ENCODE measurements at places on chromosomes 1 and 21. TPM values are rescaled to one million over a fixed set of nuclear protein-coding genes. Genes with fewer than 3 reads are reported as not detected.

DNA sequence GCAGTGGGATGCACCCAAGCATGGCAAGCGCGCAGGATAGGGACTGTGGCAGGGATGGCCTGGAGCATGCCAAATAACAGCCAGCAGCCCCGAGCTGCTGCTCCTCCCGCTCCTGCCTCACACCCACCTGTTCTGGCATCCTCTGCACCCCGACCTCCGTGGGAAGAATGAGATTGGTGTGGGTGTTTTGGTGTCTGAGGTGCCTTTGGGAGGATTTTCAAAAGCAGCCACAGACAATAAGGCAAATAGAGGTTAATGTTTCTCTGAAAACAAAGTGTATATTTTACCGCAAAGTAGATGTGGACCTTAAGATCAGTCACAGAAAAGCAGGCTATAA lies 35.5 kb downstream of the IGFN1 start:
- no peak for DNase-seq
- H3K4me1 ChIP-seq: no peaks in the 10 kb centered on the region
- H3K36me3 ChIP-seq: no peaks in the 10 kb centered on the region
- H3K4me3 ChIP-seq: no peak overlapping the region

CR1L gene
- total RNA-seq: 0.30 TPM

GRCh38 chr1:53255031-53255430 lies 16.7 kb upstream of the MAGOH start:
- DNase-seq: no peak
- no peaks in the 10 kb centered on the region for H3K27me3 ChIP-seq
- no peaks in the 10 kb centered on the region for H3K36me3 ChIP-seq
- H3K27ac ChIP-seq: no peak overlapping the region
- no peak overlapping the region for H3K4me3 ChIP-seq

INAVA gene
- total RNA-seq: 16.1 TPM

GRCh38 chr1:26335774-26336476 lies 18.0 kb downstream of the CRYBG2 start:
- peak overlapping the region; percentile 9 for H3K27ac ChIP-seq
- H3K36me3 ChIP-seq: no peaks in the 10 kb centered on the region
- H3K27me3 ChIP-seq: no peaks in the 10 kb centered on the region
- peaks cover 16% of the 10 kb centered on the region for H3K4me1 ChIP-seq

DNA sequence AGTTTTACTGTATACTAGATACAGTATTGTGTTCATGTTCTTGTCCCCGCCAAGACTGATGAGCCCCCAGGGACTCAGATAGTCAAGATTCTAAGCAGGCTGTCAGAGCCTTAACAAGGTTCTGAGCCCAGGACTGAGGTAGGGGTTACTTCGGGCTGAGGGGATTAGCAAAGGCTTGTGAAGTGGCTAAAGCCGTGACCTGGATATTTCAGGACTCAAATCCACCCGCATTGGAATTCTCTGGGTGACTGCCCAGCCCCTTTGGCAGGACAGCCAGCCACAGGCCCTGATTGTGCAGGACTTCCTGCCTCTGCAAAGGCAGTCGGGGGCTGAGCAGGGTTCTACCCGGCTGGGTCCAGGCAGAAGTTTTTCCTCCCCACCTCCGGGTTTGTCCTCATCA lies at the start of gene PLA2G5:
TSS of gene PLA2G5 (plus strand) at position 321 of the 400 bp plus-strand sequence. CDS start 14,637 bp downstream, outside the sequence.
- H3K27me3 ChIP-seq: no peaks in the 10 kb centered on the region
- H3K4me3 ChIP-seq: peak within 1 kb of the TSS; percentile 17
- no peaks in the 10 kb centered on the region for H3K36me3 ChIP-seq
- peak within 1 kb of the TSS; percentile 64 for H3K27ac ChIP-seq

TMEM51 gene
- total RNA-seq: 11.2 TPM

DNA sequence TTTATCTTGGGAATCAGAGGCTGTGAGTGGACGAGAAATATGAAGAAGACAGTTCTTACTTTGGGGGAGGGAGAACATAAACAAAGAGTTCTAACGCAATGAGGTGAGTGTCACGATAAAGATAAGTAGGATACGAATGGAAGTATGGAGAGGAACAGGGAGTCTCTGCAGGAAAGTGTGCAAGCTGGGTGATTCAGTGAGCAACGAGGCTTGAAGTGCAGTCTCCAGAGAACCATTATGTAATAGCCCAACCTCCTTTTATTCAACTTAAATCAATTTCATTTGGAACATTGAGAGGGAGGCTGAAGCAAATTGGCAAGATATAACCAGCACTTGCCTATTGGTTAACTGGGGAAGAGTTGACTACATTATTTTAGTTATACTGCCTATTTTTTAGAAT lies 99.3 kb upstream of the PLD5 start:
- no peak overlapping the region for H3K4me3 ChIP-seq
- no peak for DNase-seq
- H3K4me1 ChIP-seq: no peaks in the 10 kb centered on the region
- H3K27me3 ChIP-seq: no peaks in the 10 kb centered on the region
- no peaks in the 10 kb centered on the region for H3K36me3 ChIP-seq

GRCh38 chr1:199515261-199515660 lies 512.2 kb upstream of the NR5A2 start:
- H3K4me1 ChIP-seq: no peaks in the 10 kb centered on the region
- no peaks in the 10 kb centered on the region for H3K27me3 ChIP-seq
- H3K4me3 ChIP-seq: no peak overlapping the region
- no peak for DNase-seq

ETV3L gene
- not detected for total RNA-seq

- H3K4me1 ChIP-seq: peaks cover 11% of the 10 kb centered on the region
- peak overlapping the region; percentile 89 for H3K27ac ChIP-seq
- no peaks in the 10 kb centered on the region for H3K27me3 ChIP-seq
- H3K36me3 ChIP-seq: peaks cover 20% of the 10 kb centered on the region
- H3K4me3 ChIP-seq: peak overlapping the region; percentile 68
- DNase-seq: no peak
Measured at GRCh38 chr1:156591181-156591431, 470 bp upstream of the NAXE start.

DNA sequence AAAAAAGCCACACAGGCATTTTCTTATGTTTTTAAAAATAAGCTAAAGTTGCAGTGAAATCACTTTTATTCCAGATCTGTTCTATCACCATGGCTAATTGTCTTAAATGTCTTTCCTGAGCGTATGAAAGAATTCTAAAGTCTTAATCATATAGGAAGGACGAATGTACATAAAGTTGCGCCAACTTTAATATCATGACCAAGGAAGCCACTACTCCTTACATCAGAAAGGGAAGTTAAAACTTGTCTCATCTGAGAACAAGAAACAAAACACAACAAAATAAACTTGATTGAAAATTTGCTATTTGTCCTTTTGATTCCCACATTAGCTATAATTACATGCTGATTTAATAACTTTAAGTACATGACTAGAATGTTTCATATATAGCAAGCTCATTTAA lies 26.5 kb downstream of the CNIH4 start:
- no peak overlapping the region for H3K27ac ChIP-seq
- H3K4me3 ChIP-seq: no peak overlapping the region
- H3K27me3 ChIP-seq: no peaks in the 10 kb centered on the region
- H3K4me1 ChIP-seq: peaks cover 4% of the 10 kb centered on the region
- peaks cover 8% of the 10 kb centered on the region for H3K36me3 ChIP-seq
- DNase-seq: no peak

GRCh38 chr1:231049121-231049979 lies 9.3 kb upstream of the FAM89A start:
- DNase-seq: peak; percentile 42
- no peak overlapping the region for H3K27ac ChIP-seq
- H3K36me3 ChIP-seq: no peaks in the 10 kb centered on the region
- H3K4me3 ChIP-seq: no peak overlapping the region
- no peaks in the 10 kb centered on the region for H3K27me3 ChIP-seq
- peaks cover 15% of the 10 kb centered on the region for H3K4me1 ChIP-seq

E2F2 gene
- total RNA-seq: 1.1 TPM

DNA sequence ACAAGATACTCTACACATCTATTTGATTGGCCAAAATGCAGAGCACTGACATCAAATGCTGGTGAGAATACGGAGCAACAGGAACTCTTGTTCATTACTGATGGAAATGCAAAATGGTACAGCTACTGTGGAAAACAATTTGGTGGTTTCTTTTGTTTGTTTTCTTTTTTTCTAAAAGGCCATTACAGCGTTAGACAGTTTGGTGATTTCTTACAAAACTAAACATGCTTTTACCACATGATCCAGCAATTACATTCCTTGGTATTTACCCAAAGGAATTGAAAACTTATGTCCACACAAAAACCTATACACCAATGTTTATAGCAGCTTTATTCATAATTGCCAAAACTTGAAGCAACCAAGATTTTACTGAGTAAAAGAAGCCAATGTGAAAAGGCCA lies 66.4 kb upstream of the FBXO28 start:
- no peak overlapping the region for H3K4me3 ChIP-seq
- no peak overlapping the region for H3K27ac ChIP-seq
- no peak for DNase-seq
- H3K4me1 ChIP-seq: no peaks in the 10 kb centered on the region
- H3K27me3 ChIP-seq: no peaks in the 10 kb centered on the region

- no peak overlapping the region for H3K4me3 ChIP-seq
- no peaks in the 10 kb centered on the region for H3K27me3 ChIP-seq
- no peak for DNase-seq
- no peaks in the 10 kb centered on the region for H3K36me3 ChIP-seq
- H3K4me1 ChIP-seq: peaks cover 3% of the 10 kb centered on the region
Measured at GRCh38 chr1:50369830-50370229, 53.4 kb downstream of the DMRTA2 start.

DNA sequence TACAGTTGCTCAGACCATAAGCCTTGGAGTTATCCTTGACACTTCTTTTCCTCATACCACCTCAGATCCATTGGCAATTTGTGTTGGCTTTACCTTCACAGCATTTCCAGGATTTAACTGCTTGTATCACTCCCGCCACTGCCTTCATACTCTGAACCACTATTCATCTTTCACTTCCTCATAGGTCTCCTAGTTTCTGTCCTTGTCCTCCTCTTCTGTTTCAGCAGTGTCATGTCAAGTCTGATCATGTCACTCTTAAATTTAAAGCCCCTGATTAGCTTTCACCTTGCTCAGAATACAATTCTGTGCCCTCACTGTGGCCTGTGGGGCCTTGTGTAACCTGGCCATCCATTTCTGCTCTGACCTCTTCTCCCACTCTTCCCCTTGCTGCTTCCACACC lies 34.7 kb upstream of the C1orf115 start:
- H3K4me1 ChIP-seq: no peaks in the 10 kb centered on the region
- no peak for DNase-seq
- H3K27ac ChIP-seq: no peak overlapping the region
- no peak overlapping the region for H3K4me3 ChIP-seq
- no peaks in the 10 kb centered on the region for H3K27me3 ChIP-seq

GRCh38 chr1:4510276-4510691 lies 144.1 kb upstream of the AJAP1 start:
- no peaks in the 10 kb centered on the region for H3K4me1 ChIP-seq
- H3K27ac ChIP-seq: no peak overlapping the region
- H3K4me3 ChIP-seq: no peak overlapping the region
- DNase-seq: no peak

GRCh38 chr1:116733476-116734365 lies 20.5 kb upstream of the CD2 start:
- no peak for DNase-seq
- H3K36me3 ChIP-seq: no peaks in the 10 kb centered on the region
- no peaks in the 10 kb centered on the region for H3K4me1 ChIP-seq
- H3K27me3 ChIP-seq: no peaks in the 10 kb centered on the region
- no peak overlapping the region for H3K4me3 ChIP-seq

COL16A1 gene
- total RNA-seq: 15.2 TPM

DNA sequence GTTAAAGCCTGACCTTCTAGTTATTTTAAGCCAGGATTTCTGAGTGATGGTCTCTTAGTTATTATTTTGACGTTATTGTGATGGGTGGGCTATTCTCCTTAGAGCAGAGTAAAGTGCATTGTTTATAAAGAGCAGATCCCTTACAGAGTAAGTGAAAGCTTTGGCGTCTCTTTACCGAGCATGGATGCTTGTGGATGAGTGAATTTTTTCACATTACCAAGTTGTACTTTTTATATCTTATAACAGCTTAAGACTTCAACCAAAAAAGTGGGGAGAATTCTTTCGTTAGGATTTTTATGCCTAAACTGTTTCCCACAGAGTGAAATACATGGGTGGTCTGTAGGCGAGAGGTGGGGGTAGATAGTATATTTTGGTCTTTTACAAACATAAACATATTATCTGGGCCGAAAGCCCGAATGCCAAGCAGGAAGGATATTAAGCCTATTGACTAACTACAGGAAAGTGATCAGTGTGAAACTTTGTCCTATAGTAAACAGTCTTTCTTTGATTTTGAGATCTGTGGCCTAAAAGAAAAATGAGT lies 279.1 kb upstream of the C1orf105 start:
- H3K36me3 ChIP-seq: no peaks in the 10 kb centered on the region
- no peak for DNase-seq
- no peaks in the 10 kb centered on the region for H3K4me1 ChIP-seq
- peak overlapping the region; percentile 9 for H3K4me3 ChIP-seq

- peaks cover 6% of the 10 kb centered on the region for H3K4me1 ChIP-seq
- no peak overlapping the region for H3K4me3 ChIP-seq
- no peaks in the 10 kb centered on the region for H3K36me3 ChIP-seq
- no peak overlapping the region for H3K27ac ChIP-seq
- peak; percentile 57 for DNase-seq
Measured at GRCh38 chr1:229127301-229127700, 143.6 kb upstream of the RAB4A start.

DNA sequence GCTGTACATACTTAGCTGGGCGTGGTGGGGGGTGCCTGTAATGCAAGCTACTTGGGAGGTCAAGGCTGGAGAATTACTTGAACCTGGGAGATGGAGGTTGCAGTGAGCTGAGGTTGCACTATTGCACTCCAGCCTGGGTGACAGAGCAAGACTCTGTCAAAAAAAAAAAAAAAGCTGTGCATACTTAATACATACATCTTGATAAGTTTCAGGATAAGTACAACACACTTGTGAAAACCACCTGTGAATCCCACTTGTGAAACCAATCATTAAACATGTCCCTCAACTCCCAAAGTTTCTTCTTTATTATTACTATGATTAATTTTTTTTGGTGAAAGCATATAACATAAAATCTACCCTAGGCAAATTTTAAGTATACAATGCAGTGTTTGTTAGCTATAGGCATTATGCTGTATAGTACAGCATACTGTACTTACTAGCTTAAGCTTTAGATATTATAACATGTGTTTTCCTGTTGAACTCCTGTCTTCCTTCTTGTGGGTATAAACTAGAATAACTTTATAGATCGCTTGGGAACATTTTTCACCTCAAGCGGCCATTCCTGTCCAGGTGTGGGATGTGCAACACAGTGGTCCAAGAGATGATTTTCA lies 41.4 kb downstream of the DISC1 start:
- H3K4me3 ChIP-seq: no peak overlapping the region
- no peaks in the 10 kb centered on the region for H3K27me3 ChIP-seq
- no peaks in the 10 kb centered on the region for H3K36me3 ChIP-seq
- DNase-seq: no peak
- H3K27ac ChIP-seq: no peak overlapping the region

RHBDL2 gene
- 7.8 TPM for total RNA-seq

ASTN1 gene
- not detected for total RNA-seq

DNA sequence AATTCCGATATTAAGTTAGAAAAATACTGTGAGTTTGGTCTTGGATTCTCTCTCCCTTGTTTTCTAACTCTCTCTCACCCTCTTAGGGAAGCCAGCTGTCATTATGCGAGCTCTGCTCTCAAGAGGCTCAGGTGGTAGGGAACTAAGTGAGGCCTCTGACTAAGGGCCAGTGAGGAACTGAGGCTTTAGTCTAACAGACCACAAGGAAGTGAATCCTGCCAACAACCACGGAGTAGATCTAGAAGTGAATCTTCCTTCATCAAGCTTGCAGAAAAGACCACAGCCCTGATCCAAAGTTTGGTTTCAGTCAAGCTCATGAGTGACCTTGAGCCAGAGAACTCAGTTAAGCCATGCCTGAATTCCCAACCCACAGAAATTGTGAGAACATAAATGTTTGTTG lies 180.1 kb upstream of the PRMT6 start:
- no peak for DNase-seq
- no peaks in the 10 kb centered on the region for H3K36me3 ChIP-seq
- no peak overlapping the region for H3K4me3 ChIP-seq
- H3K27ac ChIP-seq: no peak overlapping the region
- H3K27me3 ChIP-seq: no peaks in the 10 kb centered on the region
- H3K4me1 ChIP-seq: peaks cover 8% of the 10 kb centered on the region
